IMR-90 (cell line): ENCODE measurements at places on chromosomes 6 and 20. TPM values are rescaled to one million over a fixed set of nuclear protein-coding genes. Genes with fewer than 3 reads are reported as not detected.

The OPN5 gene
- total RNA-seq: not detected in 2 replicates

The DYNLT2 gene
- total RNA-seq: 0.36 and 1.1 TPM in 2 replicates

The FAM162B gene
- total RNA-seq: 3.2 and 3.6 TPM in 2 replicates

The USP49 gene
- 1.4 TPM in 2 replicates for total RNA-seq

The PPP1R14C gene
- total RNA-seq: not detected in 2 replicates

The BFSP1 gene
- 1.9 and 2.0 TPM in 2 replicates for total RNA-seq

The TULP1 gene
- not detected in 2 replicates for total RNA-seq

The ZNF334 gene
- total RNA-seq: 1.1 and 1.4 TPM in 2 replicates

The KCNK16 gene
- total RNA-seq: not detected in 2 replicates

The ASIP gene
- not detected in 2 replicates for total RNA-seq

The LY86 gene
- total RNA-seq: not detected in 2 replicates

The COL20A1 gene
- total RNA-seq: not detected in 2 replicates

The STXBP5 gene
- total RNA-seq: 46.4 and 48.0 TPM in 2 replicates

The BHLHE23 gene
- not detected in 2 replicates for total RNA-seq

The SIRPB1 gene
- total RNA-seq: 0.56 and 0.90 TPM in 2 replicates

The GJA10 gene
- total RNA-seq: not detected in 2 replicates

The DCDC2 gene
- total RNA-seq: not detected in 2 replicates

The VGLL2 gene
- total RNA-seq: not detected in 2 replicates

The CCM2L gene
- total RNA-seq: not detected in 2 replicates
